ENCODE measurements at places on chromosomes 11 and 22.

DNA sequence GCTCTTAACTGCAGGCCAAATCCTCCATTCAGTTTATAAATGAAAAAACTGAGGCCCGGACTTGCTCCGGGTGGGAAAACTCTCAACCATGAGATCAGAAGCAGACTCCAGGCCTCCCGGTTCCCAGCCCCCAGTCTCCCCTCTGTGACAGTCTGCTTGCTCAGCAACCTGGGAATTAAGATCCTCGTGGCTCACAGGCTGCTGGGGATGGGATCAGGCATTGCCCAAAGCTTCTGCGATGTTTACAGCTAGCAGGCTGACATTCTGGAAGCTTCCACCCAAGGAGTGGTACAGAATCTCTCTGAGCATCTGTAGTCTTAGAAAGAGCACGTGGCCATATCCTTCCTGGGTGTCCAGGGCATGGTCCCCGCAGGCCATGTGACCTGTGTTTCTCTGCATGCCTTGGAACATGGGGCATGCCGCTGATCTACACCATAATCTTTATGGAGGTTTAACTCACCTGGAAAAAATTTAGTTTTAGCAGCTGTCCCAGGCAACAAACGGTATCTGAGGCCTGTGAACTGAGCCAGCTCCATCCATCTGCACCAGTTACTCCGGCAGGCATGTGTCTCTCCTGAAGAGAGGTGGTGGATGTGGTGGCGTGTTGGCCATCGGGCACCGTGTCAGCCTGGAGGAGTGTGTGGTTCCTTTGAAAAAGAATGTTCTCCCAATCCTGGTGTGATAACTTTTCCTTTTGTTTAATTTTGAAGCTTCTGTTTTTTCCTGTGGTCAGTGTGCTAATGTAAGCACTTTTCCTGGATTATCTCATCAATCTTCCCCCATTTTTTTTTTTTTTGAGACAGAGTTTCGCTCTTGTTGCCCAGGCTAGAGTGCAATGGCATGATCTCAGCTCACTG, 7.9 kb downstream of the FBLN1 start:
- no peak for DNase-seq

- no peak for DNase-seq
Measured at GRCh38 chr11:117808784-117809183, 11.8 kb upstream of the DSCAML1 start.

GRCh38 chr11:93198215-93198845, 539 bp upstream of the SLC36A4 start:
- DNase-seq = no peak

DNA sequence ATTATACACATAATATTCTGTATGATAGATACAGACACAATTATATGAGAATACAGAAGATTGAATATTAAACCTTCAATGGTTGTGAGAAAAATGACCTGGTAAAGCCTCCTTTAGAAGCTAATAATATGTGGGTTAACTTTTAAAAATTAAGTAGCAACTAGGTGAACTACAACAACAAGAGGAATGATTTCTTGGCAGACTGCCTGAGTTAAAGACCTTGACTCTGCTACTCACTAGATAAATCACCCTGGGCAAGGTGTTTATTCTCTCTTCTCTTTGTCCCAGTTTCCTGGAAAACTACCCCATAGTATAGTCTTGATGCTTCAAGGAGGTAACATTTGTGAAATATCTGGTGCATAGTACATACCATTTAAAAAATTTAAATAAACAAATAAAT, 519.6 kb upstream of the TENM4 start:
- no peak for DNase-seq

- no peak for DNase-seq
Measured at GRCh38 chr22:24424901-24425775, 2.3 kb upstream of the ADORA2A start.

- no peak for DNase-seq
Measured at GRCh38 chr11:18720091-18720807, 5.7 kb downstream of the IGSF22 start.

DNA sequence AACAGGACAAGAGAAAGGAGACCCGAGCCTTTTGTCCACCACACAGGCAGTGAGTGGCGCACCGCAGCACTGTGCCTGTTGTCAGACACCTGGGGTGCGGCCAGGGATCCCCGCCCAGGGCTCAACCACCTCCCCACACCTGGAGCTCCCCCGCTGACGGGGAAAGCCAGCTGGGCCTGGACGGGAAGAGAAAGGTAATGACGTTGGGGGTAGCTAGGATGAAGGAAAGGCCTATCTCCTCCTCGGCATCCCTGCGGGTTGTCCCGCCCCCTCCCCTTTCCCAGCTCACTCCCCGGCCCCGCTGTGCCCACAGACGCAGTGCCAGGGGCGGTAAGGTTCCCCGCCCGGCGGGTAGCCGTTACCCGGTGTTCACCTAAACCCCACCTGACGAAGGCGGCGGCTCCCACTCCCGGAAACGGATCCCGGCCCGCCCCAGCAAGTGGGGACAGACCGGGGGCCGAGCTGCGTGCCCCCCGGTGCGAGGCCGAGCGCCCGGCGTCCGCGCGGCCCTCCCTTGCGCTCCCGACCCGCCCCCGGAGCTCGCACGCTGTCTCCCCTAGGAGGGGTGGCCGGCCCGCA, 495 bp downstream of the HYOU1 start:
- DNase-seq = no peak

- DNase-seq = no peak
Measured at GRCh38 chr11:79439886-79440570, 802 bp downstream of the TENM4 start.

DNA sequence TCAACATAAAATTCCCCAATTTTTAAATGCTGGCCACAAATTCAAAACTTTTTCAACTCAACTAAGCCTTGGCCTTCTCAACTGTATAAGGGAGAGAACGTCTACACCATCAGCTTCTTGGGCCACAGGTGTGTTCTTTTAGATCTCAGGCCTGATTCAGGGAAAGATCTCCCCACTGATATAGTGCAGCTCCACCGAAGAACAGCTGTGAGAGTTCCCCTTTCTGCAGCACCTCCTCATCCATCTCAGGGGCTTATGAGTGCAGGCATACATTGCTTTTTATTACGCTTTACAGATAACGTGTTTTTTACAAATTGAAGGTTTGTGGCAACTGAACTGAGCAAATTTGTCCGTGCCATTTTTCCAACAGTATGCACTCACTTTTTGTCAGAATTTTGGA, 8.0 kb upstream of the CD82 start:
- no peak for DNase-seq

Measured in thoracic aorta (tissue), 2 donors.